ENCODE measurements at places on chromosomes 6 and 20.

DNA sequence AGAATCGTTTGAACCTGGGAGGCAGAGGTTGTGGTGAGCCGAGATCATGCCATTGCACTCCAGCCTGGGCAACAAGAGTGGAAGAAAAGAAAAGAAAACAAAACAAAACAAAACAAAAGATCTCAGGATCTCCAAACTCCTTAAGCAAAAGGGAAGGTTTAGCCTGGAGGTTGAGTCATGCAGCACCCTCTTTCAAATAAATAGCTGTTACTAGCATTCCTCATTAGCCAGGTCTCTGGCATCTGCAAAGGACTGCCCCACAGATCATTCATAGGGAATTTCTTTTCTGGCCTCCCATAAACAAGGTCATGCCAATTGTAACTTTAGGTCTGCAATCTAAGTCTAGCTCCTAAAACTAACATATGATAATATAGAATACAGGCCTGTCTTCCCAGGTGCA lies 37.2 kb downstream of the EDN1 start:
- no peak for DNase-seq

DNA sequence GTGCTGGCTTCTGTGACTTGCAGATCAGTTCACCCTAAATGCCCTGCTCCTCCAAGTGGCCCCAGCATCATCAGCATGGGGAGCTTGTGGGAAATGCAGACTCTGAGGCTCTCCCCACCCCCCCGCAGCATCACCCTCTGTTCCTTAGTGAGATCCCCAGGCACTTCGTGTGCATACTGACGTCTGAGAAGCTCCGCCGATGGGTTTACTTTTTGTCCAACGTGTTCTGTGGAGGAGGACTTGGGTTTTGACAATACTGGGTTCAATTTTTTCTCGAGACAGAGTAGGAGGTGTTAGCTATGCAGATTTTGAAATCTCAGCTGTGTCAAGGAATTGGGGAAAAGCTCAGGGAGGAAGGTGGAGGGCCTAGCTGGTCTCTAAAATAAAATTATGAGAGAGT lies 38.3 kb upstream of the ZNF831 start:
- DNase-seq = no peak

DNA sequence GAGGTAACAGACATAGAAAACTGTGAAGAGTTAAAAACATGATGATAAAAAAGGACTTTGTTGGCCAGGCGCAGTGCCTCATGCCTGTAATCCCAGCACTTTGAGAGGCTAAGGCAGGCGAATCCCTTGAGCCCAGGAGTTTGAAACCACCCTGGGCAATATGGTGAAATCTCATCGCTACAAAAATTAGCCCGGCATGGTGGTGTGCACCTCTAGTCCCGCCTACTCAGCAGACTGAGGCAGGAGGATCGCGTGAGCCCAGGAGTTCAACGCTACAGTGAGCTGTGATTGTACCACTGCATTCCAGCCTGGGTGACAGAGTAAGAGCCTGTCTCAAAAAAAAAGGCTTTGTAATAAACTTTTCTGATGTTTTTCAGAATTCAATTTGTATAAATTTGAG lies 60.1 kb downstream of the GFOD1 start:
- no peak for DNase-seq

GRCh38 chr20:35301426-35301825 lies 9.2 kb upstream of the FAM83C start:
- no peak for DNase-seq

DNA sequence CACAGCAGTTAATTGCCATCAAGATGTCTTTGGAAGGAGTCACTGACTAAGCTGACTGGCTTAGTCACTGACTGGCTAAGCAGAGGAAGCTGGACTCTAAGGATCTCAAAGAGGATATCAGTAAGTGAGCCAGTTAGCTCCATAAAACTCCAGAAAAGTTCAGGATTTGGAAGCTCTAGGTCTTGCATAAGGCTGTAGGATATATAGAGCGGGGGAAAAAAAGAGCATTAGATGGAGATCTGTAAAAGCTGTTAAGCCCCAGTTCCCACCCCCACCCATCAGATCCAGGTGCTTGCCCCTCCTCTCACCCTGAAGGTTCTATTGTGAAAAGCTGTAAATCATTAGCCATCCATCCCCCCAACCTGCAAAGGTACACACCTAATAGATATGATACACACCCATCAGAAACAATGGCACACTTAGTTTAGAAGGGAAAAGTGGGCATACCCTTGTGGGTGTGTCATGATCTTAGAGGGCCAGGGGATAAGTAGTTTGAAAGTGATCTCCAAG lies 32.2 kb downstream of the CARMIL1 start:
- no peak for DNase-seq

DNA sequence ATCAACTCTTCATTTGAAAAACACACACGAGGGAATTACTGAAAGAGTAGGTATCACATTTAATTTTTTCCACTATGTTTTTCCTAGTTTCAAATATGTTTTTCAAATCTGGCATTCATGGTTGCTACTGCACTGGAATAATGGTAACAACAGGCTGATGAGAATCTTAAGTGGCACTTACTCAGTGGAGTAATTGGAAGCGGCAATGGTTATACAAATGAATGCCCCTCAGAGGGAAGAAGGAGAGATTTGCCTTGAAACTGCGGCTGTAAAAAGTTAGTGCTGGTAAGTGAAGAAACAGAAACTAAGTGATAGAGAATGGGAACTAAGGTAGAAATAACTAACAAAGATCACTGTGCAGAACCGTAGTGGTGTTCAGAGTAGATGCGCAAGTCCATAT lies 41.0 kb upstream of the PDE7B start:
- no peak for DNase-seq

GRCh38 chr20:14441201-14441600 lies 103.8 kb upstream of the FLRT3 start:
- no peak for DNase-seq

GRCh38 chr6:26597821-26598220 lies 1.1 kb downstream of the ABT1 start:
- no peak for DNase-seq

- no peak for DNase-seq
Observed at GRCh38 chr6:26195924-26196845, 109.0 kb downstream of the HFE start.

GRCh38 chr6:102994866-102995265 lies 1601.4 kb downstream of the GRIK2 start:
- no peak for DNase-seq

DNA sequence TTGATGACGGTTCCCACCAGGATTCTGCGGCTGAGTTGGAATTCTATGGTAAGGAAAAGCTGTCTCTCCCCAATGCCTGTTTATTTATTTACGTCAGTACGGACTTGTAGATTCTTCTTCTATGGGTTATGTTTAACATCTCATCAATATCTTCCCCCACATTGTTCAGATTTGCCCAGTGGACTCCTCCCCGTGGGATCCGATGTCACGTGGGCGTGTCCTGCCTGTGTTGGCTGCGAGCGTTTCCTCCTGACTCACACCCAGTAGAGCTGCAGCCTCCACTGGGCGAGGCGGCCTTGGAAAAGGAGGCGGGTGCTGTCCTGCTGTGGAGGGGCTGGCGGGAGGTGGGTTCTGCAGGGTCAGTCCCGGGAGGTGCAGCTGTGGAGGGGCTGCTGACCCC lies 46.8 kb upstream of the SLCO4A1 start:
- peak; percentile 18 for DNase-seq

- no peak for DNase-seq
Observed at GRCh38 chr6:101146389-101146788, 247.1 kb upstream of the GRIK2 start.

GRCh38 chr6:52640170-52640569 lies 30.7 kb upstream of the TMEM14A start:
- DNase-seq = peak; percentile 11

DNA sequence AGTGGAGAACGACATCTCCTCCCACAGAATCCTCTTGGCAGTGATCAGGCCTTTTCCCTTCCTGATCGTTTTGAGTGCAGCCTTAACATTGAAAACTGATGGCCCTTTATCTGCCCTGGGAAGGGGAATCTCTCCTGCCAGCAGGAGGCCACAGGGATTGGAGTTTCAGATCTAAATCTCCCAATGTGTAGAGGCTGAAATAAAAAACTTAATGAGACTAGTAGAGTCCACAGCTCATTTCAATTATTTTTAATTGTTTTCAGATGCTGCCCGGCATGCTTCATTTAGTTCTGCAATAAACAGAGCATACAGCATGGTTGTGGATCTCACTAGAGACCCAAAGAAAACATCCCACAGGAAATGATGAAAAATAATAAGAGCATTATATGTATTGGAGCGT lies 662.2 kb upstream of the HS3ST5 start:
- no peak for DNase-seq

DNA sequence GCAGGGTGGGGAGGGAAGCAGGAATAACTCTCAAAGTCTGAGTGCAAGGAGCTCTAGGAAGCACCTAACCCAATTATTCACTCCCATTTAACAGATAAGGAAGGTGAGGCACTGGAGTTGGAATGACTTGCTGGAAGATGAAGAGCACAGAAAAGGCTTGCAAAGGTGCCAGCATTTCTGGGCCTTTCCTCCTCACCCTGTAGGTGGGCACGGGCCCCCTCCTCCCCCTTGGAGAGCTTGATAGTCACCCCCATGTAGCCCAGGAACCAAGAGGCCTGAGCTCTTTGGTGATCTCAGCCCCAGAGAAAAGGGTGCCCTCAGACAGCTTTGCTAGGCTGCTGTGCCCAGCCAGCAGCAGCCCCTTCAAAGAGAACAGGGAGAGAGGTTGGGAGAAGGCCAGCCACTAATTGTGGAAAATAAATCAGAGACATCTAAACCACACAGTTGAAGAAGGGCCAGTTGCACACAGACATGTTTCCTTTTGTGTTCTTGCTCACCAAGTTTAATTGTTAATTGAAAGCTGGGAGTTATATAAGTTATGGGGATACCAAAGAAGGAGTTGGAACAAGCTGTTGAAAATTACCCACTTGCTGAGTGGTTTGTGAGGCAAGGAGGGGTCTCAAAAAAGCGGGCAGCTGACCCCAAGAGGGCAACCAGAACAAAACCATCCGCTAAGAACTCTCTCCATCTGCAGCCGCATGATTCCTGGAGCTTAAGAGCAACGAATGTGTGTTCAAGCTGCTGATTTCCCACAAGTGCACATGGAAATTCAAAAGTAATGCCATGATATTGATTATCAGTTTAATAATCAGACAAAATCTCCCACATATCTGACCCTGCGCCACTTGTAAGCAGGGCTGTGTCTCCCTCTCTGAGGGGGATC lies 77.0 kb downstream of the MRPL14 start:
- no peak for DNase-seq

GRCh38 chr6:110439356-110439755 lies 24.0 kb upstream of the DDO start:
- DNase-seq = no peak

DNA sequence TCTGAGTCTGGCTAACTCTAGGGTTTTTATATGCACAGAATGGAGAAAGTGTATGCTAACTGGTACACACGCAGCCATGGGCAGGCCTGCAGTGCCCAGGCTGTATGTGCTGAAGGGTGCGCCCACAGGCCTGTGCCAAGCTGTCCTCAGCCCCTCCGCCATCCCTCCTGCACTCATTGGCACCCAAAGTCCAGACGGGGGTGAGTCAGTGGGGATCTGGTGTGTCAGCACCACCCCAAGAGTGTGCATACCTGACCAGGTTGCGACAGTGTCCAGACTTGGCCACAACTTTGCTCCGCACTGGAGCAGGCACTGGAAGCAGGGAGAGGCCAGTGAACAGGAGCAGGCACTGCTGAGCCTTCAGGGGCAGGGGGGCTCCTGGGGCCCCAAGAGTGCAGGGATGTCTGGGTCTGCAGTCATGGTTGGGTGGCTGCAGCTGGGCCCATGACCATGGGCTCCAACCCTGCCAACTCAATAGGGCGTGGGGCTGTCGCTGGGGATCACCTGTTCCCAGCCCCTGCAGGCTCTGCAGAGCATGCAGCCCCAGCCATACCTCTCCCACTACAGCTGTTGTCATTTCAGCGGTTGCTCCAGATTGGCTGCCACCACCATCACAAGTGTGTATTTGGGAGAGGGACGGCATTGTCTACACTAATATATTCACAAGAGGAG lies 717.8 kb downstream of the EPHA7 start:
- DNase-seq = no peak

- no peak for DNase-seq
Observed at GRCh38 chr6:138235693-138236092, 17.4 kb upstream of the PBOV1 start.

GRCh38 chr6:79705456-79705995 lies 74.4 kb downstream of the SH3BGRL2 start:
- DNase-seq = peak; percentile 1

DNA sequence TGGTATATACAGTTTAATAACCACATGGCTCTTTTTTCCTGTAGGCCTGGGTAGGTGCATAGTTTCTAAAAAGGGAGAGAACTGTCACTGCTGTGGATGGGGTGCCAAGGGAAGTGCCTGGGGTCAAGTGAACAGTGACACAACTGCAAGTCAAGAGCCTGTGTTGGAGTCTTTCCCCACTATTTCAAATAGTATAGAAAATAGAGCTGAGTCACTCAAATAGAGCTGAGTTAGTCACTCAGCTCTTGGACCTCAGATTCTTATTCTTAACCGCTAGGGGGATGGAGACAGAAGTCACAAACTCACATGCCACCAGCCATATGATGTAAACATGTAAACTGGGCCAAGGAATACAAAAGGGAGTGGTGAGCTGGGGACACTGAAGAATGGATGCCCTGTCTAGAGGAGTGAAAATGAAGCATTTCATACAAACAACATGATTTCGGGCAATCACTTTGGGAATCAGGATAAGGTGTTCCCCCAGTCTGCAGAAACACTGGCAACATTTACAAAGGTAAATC lies 2.1 kb downstream of the NQO2 start:
- no peak for DNase-seq

- DNase-seq = no peak
Observed at GRCh38 chr6:854406-855118, 161.6 kb upstream of the EXOC2 start.

DNA sequence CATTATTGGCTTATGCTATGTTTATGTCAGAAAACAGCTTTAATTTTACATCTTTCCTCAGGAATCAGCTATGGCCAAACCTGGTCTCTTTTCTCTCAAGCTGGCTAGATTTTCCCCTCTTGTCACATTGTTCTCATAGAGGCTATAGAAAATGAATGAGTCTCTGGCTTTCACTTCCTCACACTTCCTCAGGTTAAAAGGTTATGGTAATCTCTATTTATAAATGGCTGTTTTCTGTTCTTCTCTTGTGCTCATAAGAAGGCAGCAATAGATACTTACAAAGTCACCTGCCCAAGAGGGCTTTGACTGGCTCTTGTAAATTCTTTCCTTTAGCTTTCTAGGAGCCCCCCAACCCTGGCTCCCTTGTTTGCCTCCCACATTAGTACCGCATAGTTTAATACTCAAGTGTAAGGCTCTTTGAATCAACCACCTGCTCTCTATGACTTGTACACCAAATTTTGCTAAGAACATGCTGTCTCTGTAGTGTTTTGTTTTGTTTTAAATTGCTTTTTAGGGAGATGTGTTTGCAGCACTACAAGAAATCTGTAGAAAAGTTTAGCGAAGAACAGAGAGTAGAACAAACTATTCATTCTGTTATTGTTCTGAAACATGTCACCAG lies 897.4 kb upstream of the CITED2 start:
- DNase-seq = no peak

DNA sequence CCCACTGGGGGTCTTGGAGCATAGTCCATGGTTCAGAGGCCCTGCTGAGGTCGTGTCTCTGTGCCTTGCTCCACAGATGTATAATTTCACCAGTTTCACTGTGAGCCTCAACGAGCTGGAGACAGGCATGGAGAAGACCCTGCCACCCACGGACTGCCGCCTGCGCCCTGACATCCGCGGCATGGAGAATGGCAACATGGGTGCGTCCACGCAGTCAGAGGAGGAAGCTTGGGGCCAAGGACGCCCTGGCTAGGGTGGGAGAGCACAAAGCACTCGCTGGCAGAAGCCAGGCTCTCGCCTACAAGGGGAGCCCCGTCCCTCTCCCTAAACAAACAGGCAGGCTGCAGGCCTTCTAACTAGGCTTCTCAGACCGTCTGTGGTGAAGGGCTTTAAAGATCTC lies 13.7 kb upstream of the ADRM1 start:
- DNase-seq = no peak
